ENCODE measurements at places on chromosomes 5 and 9.

GRCh38 chr5:143514616-143515335 lies 111.3 kb upstream of the NR3C1 start:
- DNase-seq, result peak; percentile 26

- DNase-seq, result no peak
These were observed 196.8 kb downstream of the AUH start for GRCh38 chr9:91164724-91165520.

DNA sequence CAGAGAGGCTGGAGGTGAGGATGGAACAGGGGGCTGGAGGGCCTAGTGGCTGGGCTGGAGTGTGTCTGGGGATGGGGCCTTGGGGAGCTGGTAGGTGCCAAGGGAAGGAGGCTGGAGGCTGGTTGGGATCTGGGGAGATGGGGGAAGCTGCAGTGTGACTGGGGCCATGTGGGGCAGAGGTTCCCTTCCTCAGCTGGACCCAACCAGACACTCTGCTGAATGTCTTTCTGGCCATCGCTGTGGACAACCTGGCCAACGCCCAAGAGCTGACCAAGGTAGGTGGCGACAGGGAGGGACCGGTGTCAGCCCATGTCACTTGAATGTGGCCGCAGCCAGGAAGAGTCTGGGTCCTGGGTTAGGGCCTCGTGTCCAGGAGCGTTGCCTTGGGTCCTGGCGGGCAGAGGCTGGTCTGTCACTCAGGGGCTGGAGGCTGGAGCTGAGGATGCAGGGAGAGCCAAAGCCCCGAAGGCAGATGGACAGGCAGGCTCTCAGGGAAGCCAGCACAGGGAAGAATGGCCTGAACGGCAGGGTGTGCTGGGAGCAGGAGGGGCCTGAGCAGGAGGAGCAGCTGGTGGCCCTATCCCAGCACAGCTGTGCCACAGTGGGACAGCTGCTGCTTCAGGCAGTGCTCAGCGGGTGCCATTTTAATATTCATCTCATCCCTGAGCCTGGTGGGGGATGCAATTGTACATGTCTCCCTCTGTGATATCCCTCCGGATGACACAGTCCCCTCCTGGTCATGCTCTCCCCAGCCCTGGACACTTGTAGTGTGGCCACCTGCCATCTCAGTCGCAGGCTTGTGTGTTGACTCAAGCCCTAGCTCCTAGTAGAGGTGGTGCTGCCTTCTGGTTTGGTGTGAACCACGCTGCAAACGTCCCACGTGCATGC lies 132.5 kb downstream of the CACNA1B start:
- no peak for DNase-seq

DNA sequence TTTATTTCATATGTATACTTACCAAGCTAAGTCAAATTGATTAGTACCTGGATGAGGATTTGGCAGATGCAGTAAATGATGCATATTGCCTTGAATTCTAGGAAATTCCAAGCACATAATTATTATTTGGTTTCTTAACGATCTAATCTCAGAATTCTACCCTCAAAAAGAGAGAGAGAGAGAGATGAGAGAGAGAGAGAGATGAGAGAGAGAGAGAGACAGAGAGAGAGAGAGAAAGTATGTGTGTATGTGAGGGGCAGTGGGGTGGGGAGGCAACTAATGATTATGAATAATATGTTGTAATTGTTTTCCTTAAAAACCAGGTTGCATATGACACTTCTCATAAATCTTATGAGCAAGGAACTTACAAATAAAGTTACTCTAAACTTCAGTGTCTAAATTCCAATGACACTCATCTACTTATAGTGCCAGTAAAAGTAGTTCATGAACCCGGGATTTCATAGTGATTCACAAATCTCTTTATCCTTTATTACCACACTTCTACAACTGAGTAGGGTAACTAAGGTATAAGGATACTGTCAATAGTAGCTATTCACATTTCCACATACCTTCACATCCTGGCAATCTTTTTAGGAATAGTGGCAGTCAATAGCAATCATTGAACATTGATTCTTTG lies 60.5 kb upstream of the EDIL3 start:
- no peak for DNase-seq

- DNase-seq, result no peak
These were observed 268.9 kb upstream of the PDE4D start for GRCh38 chr5:60162441-60162840.
